M059J (cell line): ENCODE measurements at places on chromosomes 13 and 19. TPM values are rescaled to one million over a fixed set of nuclear protein-coding genes. Genes with fewer than 3 reads are reported as not detected.

DNA sequence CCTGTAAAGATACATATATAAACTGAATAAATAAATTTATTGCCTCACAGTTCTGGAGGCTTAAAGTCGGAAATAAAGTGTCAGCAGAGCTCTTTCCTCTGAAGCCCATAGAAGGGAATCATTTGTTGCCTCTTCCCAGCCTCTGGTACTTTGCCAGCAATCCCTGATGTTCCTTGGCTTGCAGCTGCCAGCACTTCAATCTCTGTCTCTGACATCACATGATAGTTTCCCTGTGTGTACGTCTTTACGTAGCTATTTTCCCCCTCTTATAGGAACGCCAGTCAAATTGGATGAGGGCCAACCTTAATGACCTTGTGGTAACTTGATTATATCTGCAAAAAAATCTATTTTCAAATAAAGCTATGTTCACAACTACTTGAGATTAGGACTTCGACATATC is 250.9 kb downstream of the LIG4 start:
- no peak for DNase-seq

Gene KISS1R
- total RNA-seq, result not detected in 2 replicates

Gene DACH1
- total RNA-seq, result not detected in 2 replicates

Gene LILRB2
- total RNA-seq, result not detected in 2 replicates
